ENCODE measurements at places on chromosomes 5 and 9. TPM values are rescaled to one million over a fixed set of nuclear protein-coding genes. Genes with fewer than 3 reads are reported as not detected.

Gene ENTREP1
- total RNA-seq = 25.4 TPM

- no peak for DNase-seq
Observed at GRCh38 chr9:111405701-111406100, 75.7 kb upstream of the OR2K2 start.

GRCh38 chr9:94581728-94582127, 11.9 kb downstream of the FBP2 start:
- no peak for DNase-seq

DNA sequence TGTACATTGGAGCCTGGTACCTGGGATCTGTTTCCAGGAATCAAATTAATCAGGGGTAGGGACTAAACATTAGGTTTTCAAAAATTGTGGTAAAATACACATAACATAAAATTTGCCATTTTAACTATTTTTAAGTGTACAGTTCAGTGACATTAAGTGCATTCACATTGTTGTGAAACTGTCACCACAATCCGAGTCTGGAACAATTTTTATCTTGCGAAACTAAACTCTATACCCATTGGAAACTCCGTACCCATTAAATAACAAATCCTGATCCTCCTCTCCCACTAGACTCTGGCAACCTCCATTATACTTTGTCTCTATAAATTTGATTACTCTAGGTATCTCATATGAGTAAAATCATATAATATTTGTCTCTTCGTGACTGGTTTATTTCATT, 486.2 kb downstream of the GADD45G start:
- no peak for DNase-seq

- no peak for DNase-seq
Observed at GRCh38 chr5:56319526-56320181, 86.5 kb upstream of the ANKRD55 start.

- DNase-seq = no peak
Observed at GRCh38 chr9:116501871-116502270, 185.2 kb upstream of the TRIM32 start.

DNA sequence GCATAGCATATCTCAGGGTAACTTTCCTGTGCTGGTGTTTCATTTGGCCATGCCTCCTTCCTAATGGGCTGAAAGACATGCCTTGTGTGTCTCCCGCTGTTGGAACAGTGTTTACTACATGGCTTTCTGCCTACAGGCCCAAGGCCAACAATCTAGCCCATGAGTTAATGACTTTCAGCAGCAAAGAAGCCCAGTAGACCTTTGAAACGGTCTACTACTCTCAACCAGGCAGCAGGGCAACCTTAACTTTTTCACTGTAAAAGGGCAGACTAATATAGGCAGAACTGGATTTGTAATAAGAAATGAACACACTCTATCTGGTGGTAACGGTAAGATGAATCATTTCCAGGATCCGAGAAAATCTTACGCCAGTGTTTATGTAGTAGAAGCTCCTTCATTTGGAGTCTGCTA, 21.0 kb downstream of the C5orf15 start:
- DNase-seq = no peak
